ENCODE measurements at places on chromosomes 6 and 20. TPM values are rescaled to one million over a fixed set of nuclear protein-coding genes. Genes with fewer than 3 reads are reported as not detected.

The ABHD16B gene
- not detected for total RNA-seq

The FBXO9 gene
- 62.7 TPM for total RNA-seq

The MYH7B gene
- 0.16 TPM for total RNA-seq

The RNF182 gene
- not detected for total RNA-seq

DNA sequence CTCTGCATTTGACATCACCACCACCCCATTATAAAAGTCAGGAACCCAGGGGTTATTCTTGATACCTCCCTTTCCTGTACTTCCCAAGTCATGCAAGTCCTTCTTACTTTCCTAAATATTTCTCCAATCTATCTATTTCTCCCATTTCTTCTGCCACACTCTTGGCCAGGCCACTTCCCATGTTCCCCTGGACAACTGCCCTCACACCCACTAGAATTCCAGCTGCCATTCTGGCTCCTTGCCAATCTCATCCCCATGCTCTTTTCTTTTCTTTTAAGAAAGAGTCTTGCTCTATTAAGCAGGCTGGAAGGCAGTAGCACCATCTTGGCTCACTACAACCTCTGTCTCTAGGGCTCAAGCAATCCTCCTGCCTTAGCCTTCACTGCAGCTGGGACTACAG lies 15.2 kb downstream of the DEFB132 start:
- H3K4me3 ChIP-seq: no peak overlapping the region
- DNase-seq: no peak
- H3K27ac ChIP-seq: no peak overlapping the region
- H3K36me3 ChIP-seq: no peaks in the 10 kb centered on the region

DNA sequence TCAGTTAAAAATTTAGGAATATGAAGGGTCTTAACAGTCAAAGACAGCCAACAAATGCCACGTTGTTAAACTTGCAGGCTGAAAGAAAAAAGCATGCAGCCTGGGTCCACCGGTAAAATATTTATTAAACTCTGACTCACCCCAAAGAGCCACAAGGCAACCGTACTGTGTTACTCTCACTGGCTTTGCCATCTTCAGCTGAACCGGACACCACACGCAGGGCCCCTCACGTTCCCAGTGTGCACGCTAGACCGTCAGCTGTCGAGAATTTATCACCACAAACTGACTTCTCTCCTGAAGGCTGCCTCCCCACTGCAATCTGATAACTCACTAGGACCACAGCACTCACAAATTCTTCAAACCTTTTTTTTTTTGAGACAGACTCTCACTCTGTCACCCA lies 30.7 kb downstream of the HUS1B start:
- no peaks in the 10 kb centered on the region for H3K27me3 ChIP-seq
- peaks cover 10% of the 10 kb centered on the region for H3K36me3 ChIP-seq
- no peak for DNase-seq
- H3K4me3 ChIP-seq: no peak overlapping the region
- no peak overlapping the region for H3K27ac ChIP-seq

The SCRT2 gene
- not detected for total RNA-seq

GRCh38 chr20:41172296-41173140 lies 35.2 kb downstream of the PLCG1 start:
- H3K27ac ChIP-seq: no peak overlapping the region
- H3K4me1 ChIP-seq: peaks cover 4% of the 10 kb centered on the region
- no peak for DNase-seq
- peaks cover 75% of the 10 kb centered on the region for H3K36me3 ChIP-seq
- H3K4me3 ChIP-seq: no peak overlapping the region

GRCh38 chr6:20056350-20056992 lies 155.8 kb downstream of the MBOAT1 start:
- H3K4me3 ChIP-seq: no peak overlapping the region
- H3K27ac ChIP-seq: no peak overlapping the region
- no peaks in the 10 kb centered on the region for H3K36me3 ChIP-seq
- H3K27me3 ChIP-seq: no peaks in the 10 kb centered on the region
- no peaks in the 10 kb centered on the region for H3K4me1 ChIP-seq
- no peak for DNase-seq

Measured in CD8-positive, alpha-beta memory T cell (primary cell).